Lower leg skin (tissue), 4 donors: ENCODE measurements at places on chromosomes 4 and X.
A peak's percentile ranks its signal among the peaks of the same experiment; 100 is the strongest.

DNA sequence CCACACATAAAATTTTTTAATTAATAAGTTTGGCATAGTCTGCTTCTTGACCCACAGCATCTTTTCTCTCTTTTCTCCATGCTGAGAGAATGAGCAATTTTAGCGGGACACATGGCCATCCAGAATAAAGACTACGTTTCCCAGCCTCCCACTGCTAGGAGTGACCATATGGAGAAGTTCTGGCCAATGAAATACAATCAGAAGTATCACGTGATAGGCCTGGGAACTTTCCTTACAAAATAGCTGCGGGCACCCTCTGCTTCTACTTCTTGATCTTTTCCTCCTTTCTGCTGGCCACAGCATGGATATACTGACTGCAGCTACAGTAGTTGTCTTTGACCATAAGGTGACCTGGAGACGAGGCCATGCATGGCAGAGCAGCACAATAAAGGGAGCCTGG lies 348.0 kb downstream of the BCOR start:
- DNase-seq, result no peak

GRCh38 chr4:87220094-87220822 lies at the start of gene KLHL8:
KLHL8 (minus strand) TSS chr4:87220618; CDS start chr4:87195539, 25,079 bp downstream.
- DNase-seq, result peak; percentile 78

DNA sequence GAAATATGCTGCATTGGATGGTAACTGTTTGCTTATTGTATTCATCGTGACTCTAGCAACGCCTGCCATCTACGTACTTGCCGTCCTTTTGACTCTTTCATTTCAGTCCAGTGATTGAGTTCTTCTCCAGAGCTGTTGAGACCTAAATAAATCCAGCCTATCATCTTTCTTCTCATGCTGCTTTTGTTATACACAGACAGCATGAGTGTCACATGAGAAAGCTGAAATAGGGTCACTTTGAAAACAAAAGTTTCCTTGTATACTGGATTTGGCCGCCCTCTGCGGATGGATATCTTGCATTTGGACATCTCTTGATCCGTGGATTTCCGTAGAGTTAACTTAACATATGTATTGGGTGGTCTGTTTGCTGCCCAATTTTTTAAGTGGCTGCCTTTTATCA lies 67.2 kb downstream of the TMPRSS11F start:
- no peak for DNase-seq

- DNase-seq, result no peak
Measured at GRCh38 chrX:13142891-13143290, 98.5 kb upstream of the FAM9C start.

DNA sequence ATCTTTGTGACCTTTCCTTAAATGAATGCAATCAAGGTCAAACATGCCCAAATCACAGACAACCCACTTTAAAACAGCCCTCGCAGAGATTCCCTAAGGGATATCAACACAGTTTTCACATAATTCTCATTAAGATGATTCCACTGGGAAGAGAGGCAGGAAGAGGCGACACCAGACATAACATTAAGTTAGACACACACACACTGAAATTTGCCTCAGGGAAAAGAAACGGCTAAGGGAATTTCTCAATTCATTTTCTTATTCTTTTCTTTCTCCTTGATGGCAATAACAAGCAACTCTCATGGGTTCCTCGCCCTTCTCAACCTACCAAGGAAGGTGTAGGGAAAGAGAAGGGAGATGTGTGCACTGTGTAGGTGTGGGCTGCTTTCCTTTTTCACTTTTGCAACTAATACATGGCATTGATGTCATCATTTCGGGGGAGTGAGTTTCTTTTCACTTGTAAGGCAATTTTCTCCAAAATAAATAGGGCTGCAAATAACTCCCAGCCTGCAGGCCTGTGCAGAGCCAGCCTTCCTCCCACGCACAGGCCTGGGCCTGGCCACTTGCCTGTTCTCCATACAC lies 41.4 kb downstream of the SOD3 start:
- DNase-seq, result no peak
